ENCODE measurements at places on chromosomes 1 and 21.

GRCh38 chr21:35475009-35475408 is 425.9 kb upstream of the RUNX1 start:
- DNase-seq, result no peak

DNA sequence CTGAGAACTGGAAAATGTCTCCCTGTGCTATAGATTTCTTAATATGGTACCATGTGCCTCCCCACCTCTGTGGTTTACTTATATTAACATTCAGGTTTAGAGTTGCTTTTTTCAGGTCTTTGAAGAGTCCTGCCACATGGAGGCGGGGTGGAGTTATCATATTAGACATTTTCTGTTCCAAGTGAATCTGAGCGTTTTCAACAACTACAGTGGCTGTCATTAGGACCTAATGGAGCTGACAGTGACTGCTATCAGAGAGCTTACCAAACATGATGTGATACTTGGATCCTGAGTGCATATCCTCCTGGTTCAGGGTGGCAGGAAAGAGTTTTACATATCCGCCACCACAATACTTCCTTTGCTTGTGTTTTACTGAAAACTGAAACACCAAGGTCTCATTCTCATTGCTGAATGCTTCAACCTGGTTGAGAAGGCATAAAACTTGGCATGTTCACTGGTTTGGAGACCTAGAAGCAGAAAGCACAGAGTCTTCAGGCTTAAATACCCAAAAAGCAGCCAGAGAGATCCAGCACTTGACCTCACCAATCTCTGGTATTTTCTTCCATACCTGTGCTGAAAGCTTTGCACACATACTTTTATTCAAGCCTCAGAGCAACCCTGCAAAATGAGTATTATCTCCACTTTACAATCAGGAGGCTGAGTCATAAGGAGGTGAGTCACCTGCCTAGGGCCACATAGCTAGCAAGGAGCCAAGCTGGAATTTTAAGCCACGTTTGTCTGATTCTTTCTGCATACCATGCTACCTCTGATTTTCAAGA is 47.4 kb upstream of the OSBPL9 start:
- DNase-seq, result peak; percentile 60

DNA sequence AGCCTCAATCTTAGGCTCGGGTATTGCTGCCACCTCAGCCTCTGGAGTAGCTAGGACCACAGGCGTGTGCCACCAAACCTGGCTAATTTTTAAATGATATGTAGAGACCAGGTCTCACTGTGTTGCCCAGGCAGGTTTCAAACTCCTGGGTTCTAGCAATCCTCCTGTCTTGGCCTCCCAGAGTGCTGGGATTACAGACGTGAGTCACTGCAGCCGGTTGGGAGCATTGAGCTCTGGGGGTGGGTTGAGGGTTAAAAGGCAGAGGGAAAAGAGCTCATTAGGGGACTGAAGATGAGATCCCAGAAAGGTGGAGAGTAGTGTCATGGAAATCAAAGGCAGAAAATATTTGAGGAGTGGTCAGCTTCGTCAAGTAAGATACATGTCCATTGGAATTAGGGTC is 7.1 kb downstream of the RAD54L start:
- no peak for DNase-seq

DNA sequence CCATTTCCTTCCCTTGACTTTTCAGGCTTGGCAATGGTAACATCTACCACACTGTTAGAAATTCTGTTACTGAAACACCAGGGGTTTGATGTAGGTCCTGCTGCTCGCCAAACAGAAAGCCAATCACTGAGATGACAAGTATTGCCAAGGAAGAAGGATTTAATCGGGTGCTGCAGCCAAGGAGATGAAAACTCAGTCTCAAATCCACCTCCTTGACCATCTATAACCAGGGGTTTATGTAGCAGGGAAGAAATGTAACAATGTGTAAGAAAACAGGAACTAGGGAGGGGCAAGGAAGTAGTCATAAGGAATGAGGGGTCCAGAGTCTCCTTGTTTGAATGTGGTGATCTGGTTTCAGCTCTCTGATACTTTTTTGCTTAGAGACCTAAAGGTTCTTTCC is 25.4 kb downstream of the PLA2G2A start:
- no peak for DNase-seq

DNA sequence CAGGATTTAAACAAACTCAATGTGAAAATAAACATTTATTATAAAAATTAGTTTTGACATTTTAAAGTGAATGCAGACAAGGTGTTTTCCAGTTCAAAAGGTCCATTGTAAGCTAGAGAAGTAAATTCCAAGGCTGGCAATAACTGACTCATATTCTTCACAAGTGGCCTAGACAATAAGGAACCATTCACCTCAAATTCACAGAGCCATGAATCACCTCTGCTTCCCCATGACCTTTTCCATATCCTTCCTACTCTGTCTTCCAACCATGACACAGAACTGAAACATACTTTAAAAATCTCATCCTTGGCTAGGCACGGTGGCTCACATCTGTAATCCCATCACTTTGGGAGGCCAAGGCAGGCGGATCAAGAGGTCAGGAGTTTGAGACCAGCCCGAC is 24.8 kb downstream of the F11R start:
- no peak for DNase-seq

GRCh38 chr1:196558411-196558810 is 49.8 kb downstream of the KCNT2 start:
- DNase-seq, result no peak

GRCh38 chr1:51690285-51690961 is 73.5 kb downstream of the OSBPL9 start:
- DNase-seq, result no peak

- DNase-seq, result no peak
These were observed 26.8 kb upstream of the CD1D start for GRCh38 chr1:158153746-158154444.

DNA sequence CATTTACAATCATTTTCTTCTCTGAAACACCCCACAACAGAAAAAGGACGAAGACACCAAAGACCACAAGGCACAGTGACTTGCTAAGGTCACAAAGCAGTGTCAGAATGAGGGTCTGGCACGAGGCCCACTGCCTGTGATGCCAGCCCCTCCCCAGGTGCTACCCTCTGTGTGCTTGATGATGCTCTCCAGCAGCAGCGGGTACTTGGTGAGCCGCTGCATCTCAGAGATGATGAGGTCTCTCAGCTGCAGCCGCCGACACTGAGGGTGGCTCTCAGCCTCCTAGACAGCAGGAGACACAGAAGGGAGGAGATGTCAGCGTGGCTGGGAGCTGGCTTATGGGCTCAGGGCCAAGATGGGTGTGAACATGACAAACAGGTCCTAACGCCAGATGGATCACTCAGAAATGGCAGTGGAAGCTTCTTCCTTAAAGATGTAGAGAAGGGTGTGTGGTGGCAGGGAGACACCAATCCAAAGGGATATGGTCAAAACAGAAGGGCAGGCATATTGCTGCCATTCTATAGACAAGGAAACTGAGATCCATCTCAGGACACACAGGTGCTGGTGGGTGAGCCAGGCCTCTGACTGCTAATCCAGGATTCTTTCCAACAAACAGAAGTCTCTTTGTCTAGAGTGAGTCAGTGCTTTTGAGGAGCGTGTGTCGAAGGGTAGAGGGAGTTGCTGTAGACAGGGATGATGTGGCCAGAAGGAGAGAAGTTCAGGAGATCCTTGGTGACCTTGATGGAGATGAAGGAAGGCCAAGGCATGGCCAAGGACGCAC is 25.6 kb downstream of the LRRC71 start:
- DNase-seq, result no peak

GRCh38 chr21:43734928-43735229 is 15.9 kb downstream of the PDXK start:
- DNase-seq, result no peak

GRCh38 chr1:61842863-61843514 is 100.7 kb downstream of the PATJ start:
- no peak for DNase-seq

GRCh38 chr1:195105281-195105680 is 1503.0 kb downstream of the KCNT2 start:
- DNase-seq, result no peak

DNA sequence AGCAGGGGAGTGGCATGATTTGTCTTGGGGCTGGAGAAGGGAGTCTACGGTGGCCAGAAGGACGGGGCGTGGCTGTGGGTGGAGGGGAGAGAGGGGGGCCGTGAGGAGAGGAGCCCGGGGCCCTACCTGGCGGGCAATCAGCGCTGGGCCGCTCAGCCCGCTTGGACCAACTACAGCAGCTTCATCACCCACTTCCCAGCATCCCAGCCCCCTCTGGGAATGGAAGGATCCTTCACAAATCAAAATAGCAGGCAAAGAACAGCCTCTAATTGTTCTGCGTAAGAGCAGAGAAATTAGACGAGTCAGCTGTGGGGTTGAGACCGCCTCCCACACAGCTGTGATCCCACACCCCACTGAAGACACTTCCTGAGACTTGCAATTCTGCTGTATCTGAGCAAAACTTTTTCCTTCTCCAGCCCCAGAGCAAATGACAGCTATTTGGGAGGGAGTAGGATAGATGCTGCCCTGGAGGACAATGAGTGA is 43.5 kb downstream of the OPRD1 start:
- DNase-seq, result no peak

GRCh38 chr1:202255343-202255742 is 61.7 kb downstream of the LGR6 start:
- DNase-seq, result no peak

- DNase-seq, result no peak
These were observed 35.8 kb downstream of the SPEN start for GRCh38 chr1:15883326-15883725.

DNA sequence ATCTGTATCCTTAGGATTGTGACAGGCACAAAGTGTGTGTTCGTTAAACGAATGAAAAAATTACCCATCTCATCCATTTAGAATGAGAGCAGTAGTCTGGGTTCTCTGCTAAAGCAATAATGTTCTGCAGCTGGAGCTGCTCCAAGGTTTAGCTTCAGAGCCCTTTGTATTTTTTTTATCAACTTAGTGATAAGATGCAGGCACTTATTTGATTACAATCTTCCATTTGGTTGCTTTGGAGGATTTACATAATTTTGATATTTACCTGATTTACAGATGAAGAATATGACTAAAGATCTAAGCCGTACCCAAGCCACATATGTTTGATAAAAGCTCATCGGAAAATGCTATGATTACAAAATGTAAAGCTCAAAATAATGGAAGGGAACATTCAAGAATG is 201.2 kb downstream of the KCTD3 start:
- no peak for DNase-seq
